ENCODE measurements at places on chromosomes 16 and 17. TPM values are rescaled to one million over a fixed set of nuclear protein-coding genes. Genes with fewer than 3 reads are reported as not detected.

GRCh38 chr17:49197346-49197998 lies 12.9 kb downstream of the GNGT2 start:
- H3K36me3 ChIP-seq: peaks cover 4% of the 10 kb centered on the region
- no peak overlapping the region for H3K4me3 ChIP-seq
- H3K4me1 ChIP-seq: peaks cover 28% of the 10 kb centered on the region
- H3K27me3 ChIP-seq: peaks cover 3% of the 10 kb centered on the region
- H3K27ac ChIP-seq: no peak overlapping the region

GRCh38 chr17:32285306-32285705 lies 19.7 kb downstream of the RHBDL3 start:
- no peak overlapping the region for H3K27ac ChIP-seq
- no peak overlapping the region for H3K4me3 ChIP-seq
- peaks cover 13% of the 10 kb centered on the region for H3K27me3 ChIP-seq
- no peak for DNase-seq
- no peaks in the 10 kb centered on the region for H3K4me1 ChIP-seq

DNA sequence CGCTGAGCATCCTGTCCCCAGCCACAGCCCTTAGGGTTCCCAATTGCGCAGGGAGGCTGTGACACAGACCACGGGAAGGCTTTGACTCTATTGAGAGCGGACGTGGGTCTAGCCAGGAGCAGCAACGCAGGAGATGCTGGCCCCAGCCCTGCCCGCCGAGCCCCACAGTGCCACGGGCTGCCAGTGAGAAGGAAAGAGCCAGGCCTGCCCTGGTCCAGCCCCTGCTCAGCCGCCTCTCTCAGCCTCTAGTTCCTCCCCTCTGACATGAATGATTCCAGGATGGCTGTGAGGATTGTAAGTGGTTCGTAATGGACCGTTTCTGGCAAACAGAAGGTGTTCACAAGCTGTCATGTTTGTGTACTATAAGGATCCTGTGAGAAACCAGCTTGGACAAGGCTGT lies 2.5 kb downstream of the BHLHA9 start:
- H3K27ac ChIP-seq: no peak overlapping the region
- no peak overlapping the region for H3K4me3 ChIP-seq
- H3K36me3 ChIP-seq: no peaks in the 10 kb centered on the region
- no peak for DNase-seq
- H3K27me3 ChIP-seq: peaks cover 37% of the 10 kb centered on the region

HOXB3 gene
- total RNA-seq: 2.5 TPM

Data from activated T-helper 1 cell treated with anti-CD3 and anti-CD28 coated beads, Interleukin-12 subunit alpha, Interleukin-12 subunit beta, Interleukin-2, Interleukin-4 antibody, amounts not matched to agents 30 ng/mL and 10 ng/mL and 1 ng/mL, durations not matched to agents 14 hours and 24 hours and 36 hours (primary cell).